ENCODE measurements at places on chromosomes 2 and 18. TPM values are rescaled to one million over a fixed set of nuclear protein-coding genes. Genes with fewer than 3 reads are reported as not detected.

DNA sequence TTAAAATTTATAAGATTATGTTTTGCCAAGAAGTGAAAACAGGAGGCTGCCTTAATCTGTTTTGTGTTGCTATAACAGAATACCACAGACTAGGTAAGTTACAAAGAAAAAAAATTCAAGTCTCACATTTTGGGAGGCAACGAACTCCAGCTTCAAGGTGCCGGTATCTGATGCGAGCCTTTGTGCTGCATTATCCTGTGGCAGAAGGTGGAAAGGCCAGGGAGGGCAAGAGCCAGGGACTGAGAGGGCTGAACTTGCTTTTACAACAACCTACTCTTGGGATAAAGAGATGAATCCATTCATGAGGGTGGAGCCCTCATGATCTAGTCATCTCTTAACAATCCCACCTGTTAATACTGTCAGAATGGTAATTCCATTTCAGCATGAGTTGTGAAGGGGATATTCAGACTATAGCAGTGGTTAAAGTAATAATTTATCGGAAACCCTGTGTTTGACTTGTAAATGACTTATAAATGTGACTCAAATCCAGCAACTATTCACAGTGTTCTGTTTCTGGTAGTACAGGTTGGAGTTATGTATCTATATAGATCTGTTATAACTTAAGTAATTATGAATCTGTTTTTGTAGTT is 3.7 kb downstream of the MTX2 start:
- no peak for DNase-seq

Gene CEP192
- 37.8 TPM for total RNA-seq

DNA sequence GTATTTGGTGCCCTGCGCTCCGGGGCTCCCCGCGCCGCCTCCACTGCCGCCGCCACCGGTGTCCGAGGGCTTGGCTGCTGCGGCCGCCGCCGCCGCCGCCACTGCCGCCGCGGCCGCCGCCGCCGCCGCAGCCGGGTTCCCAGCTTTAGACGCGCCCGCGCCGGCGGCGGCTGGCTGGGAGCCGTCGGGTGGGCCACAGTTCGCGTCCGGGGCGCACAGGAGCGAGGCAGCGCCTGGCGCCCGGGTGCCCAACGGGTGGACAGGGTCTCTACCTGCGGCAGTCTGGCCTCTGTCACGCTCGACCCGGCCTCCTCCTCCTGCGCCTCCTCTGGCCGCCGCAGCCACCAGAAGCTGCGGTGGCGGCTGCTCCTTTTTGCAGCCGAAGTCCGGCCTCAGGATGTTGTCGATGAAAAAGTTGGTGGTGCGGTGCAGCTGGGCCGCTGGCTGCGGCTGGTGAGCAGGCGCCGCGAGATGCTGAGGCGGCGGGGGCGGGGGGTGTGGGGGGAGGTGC is 951 bp downstream of the EN1 start:
- DNase-seq: no peak

- no peak for DNase-seq
Observed at GRCh38 chr2:69830045-69830905, 815 bp downstream of the GMCL1 start.

DNA sequence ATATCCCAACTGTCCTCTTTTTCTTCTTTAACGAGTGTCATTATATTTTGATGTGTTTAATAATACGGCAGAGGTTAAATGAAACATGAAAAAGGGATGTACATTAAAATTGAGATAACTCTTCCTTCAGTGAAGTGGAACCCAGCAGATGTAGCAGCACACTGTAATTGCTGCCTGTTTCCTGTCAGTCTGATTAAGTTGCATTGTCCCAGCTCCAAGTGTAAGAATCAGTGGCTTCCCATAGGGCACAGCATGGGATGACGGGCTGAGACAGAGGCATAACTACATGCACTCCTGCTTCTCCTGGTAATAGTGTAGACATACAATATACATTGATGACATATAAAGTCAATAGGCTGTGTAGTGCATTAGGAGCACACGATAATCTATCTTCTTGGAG is 175.8 kb upstream of the TCF4 start:
- DNase-seq: no peak

DNA sequence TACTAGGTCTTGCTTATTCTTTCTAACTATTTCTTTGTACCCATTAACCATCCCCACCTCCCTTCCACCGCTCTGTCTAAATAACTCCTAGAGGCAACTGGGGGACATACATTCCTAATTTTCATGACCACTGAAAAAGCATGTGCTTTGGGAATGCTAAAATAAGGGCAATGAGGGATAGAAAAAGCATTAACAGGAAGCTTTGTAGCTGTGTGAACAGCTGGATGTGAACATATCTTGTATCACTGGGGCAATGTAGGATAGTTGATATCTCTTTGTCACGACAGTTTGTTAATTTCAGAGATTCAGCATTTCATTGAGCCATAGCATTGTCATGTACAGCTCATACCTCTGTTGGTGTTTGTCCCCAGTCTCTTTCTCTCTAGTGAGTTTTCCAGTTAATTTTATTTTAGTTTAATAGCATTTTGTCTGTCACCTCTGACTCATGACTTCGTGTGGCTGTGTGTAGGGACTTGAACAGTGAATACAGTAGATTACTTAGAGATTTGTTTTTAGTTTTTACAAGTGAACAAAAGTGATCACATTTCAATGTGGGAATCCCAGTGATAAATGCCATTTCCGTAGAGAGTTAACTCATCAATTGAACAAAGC is 230.3 kb upstream of the NRP2 start:
- DNase-seq: no peak

Gene SLC40A1
- total RNA-seq: 48.6 TPM

Gene AGXT
- not detected for total RNA-seq

Gene FABP1
- not detected for total RNA-seq

DNA sequence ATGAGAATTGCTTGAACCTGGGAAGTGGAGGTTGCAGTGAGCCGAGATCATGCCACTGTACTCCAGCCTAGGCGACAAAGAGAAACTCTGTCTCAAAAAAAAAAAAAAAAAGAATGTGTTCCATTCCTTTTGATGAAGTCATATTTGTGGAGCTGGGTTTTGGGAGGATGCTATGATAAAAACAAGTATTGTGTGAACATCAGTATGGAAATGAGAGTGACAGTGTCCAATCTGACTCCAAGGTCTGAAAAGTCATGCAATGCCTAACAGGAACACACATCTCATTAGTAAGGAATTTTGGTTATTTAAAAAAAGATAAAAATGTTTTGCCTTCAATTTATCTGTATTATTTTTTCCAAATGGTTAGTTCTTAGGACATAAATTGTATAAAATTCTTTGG is 11.8 kb downstream of the GCFC2 start:
- DNase-seq: no peak

Gene PDE1A
- total RNA-seq: 45.7 TPM

DNA sequence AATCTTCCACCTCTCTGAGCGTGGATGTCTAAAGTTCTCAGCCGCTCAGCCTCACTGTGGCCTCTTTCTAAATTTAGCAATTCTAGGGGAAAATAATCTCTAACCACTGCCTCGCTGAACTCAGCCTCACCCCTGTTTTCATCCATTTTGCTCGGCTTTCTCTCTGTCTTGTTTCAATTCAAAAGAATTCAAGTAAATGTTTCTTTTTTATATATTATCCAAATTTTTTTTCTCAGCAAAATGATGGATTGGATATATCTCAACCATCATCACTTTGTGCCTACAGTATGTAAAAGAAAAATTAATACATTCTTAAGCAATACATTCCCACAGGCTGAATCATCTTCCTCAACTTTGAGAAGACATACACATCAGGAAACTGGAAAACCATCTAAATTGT is 24.0 kb upstream of the GALNT5 start:
- DNase-seq: no peak

Gene FHOD3
- 33.3 TPM for total RNA-seq

- no peak for DNase-seq
Observed at GRCh38 chr2:216312441-216312840, 59.8 kb downstream of the MARCHF4 start.

Gene BOLL
- total RNA-seq: not detected

GRCh38 chr18:12571630-12572029 is 86.3 kb downstream of the SPIRE1 start:
- DNase-seq: no peak

GRCh38 chr2:102999958-103000357 is 238.1 kb downstream of the TMEM182 start:
- DNase-seq: no peak

Gene RNF152
- 13.3 TPM for total RNA-seq

Gene KANSL3
- total RNA-seq: 59.9 TPM

GRCh38 chr2:188314314-188315054 is 22.8 kb downstream of the GULP1 start:
- DNase-seq: no peak

GRCh38 chr2:29295845-29296244 is 180.6 kb downstream of the CLIP4 start:
- DNase-seq: peak; percentile 27

DNA sequence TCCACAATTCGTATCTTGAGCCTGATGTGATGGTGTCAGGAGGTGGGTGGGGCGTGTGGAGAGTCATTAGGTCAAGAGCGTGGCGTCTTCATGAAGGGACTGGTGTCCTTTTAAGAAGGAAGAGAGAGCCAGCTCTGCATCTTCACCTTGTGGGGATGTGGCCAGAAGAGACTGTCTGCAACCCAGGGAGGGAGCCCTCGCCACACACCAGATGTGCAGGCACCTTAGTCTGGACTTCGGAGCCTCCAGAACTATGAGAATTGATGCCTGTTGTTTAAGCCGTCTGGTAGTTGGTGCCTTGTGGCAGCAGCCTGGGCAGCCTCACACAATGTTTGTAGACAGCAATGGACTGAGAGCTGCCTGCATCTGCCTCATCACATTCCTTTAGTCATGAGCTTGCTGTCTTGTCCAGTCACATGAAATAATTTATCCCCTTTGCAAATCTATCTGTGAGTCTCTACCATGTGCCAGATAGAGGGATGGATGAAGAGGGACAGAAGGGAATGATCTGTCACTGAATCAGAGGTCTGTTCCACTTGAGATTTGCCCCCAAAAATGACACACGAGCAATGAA is 61.0 kb downstream of the MYT1L start:
- no peak for DNase-seq

GRCh38 chr2:8168022-8168717 is 513.7 kb upstream of the ID2 start:
- no peak for DNase-seq

DNA sequence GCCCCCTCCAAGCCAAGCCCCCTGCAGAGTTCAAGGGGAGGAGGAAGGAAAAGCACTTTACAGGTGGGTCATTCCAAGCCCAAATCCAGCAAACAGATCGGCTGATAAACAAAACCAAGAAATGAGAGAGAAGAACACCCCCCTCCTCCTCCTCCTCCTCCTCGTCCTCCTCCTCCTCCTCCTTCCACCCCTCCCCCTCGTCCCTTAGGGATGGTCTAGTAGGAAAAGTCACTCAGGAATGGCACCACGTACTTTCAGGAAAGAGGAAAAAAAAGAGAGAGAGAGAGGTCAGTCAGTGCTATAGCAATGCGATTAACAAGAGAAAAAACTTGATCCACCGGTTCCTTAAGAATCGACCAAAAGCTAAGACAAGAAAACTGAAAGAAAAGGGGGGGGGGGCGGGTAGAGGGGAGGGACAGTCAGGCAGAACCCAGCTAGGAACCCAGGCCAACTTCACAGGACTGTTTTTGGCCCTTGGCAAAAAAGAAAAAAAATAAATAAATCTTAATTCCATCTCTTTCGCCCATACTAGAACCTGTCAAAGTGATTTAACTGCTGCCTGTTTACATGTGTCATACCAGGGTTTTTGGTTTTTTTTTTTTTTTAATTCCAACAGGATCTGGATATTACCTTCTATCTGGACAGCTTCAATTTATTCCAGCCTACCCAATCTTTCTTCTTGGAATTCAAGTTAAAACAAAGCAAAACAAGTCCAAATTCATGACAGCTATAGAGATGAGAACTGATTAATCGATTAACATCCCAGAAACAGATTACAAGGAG is 906 bp downstream of the IKZF2 start:
- peak; percentile 66 for DNase-seq

GRCh38 chr2:84963692-84964405 is 7.1 kb upstream of the KCMF1 start:
- peak; percentile 18 for DNase-seq

DNA sequence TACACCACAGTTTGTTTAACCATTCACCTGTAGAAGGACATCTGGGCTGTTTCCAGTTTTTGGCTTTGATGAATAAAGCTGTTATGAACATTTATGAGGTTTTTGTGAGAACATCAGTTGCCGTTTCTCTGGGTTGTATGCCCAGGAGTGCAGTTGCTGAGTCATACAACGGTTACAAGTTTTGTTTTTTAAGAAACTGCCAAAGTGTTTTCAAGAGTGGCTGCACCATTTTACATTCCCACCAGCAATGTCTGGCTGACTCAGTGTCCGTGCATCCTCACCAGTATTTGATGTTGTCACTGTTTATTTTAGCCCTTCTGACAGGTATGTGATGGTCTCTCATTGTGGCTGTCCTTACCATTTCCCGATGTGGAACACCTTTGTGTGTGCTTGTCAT is 48.0 kb upstream of the GPR17 start:
- DNase-seq: no peak

DNA sequence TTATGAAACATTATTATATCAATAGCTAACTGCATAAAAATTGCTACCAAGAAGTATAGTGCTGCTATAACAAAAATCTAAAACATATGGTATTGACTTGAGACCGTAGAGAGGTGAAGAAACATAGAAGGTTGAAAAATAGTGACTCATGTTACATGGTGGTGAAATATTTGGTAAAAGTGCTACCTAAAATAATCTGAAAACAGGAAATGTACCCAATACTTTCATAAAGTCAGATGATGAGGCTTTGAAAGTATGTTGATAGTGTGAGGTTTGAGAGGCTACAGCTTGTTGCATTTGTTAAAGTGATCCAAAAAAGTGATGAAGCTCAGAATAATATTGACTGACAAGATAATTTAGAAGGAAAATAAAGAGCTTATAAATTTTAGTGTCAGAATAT is 718.7 kb upstream of the SLC8A1 start:
- no peak for DNase-seq

GRCh38 chr2:236613612-236614011 is 44.0 kb downstream of the ACKR3 start:
- no peak for DNase-seq

GRCh38 chr18:49486606-49486952 is 455 bp downstream of the C18orf32 start:
- DNase-seq: no peak

Gene PDCD1
- 0.27 TPM for total RNA-seq

Gene NTSR2
- not detected for total RNA-seq

All from sciatic nerve (tissue), 2 donors.